Endothelial cell (in vitro differentiated cells): ENCODE measurements at places on chromosomes 6 and 20.

DNA sequence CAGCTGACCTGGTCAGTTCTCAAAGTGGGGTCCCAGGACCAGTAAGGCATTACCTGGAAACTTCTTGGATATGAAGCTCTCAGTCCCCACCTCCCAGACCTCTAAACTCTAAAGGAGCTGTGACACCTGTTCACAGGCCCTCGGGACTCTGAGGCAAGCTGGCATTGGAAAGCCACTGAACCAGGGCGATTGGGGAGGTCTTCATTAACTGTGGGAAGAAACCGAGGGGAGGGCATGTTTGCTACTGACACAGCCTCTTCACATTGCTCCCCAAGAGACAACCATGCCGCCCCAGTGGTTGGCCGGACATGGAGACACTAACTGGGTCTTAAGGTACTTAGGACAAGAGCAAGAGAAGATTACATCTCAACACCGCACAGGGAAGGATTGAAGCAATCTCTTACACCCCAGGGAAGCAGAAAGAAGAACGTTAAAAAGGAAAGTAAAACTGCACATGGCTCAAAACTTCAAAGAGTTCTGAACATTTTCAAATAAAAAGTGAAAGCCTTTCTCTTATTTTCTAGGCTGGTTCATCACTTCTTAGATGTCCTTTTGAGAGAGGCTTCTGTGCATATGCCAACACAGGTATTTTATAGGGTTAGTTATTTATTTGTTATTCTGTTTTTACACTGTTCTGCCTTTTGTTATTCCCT lies 210.0 kb upstream of the CST7 start:
- no peak for DNase-seq

DNA sequence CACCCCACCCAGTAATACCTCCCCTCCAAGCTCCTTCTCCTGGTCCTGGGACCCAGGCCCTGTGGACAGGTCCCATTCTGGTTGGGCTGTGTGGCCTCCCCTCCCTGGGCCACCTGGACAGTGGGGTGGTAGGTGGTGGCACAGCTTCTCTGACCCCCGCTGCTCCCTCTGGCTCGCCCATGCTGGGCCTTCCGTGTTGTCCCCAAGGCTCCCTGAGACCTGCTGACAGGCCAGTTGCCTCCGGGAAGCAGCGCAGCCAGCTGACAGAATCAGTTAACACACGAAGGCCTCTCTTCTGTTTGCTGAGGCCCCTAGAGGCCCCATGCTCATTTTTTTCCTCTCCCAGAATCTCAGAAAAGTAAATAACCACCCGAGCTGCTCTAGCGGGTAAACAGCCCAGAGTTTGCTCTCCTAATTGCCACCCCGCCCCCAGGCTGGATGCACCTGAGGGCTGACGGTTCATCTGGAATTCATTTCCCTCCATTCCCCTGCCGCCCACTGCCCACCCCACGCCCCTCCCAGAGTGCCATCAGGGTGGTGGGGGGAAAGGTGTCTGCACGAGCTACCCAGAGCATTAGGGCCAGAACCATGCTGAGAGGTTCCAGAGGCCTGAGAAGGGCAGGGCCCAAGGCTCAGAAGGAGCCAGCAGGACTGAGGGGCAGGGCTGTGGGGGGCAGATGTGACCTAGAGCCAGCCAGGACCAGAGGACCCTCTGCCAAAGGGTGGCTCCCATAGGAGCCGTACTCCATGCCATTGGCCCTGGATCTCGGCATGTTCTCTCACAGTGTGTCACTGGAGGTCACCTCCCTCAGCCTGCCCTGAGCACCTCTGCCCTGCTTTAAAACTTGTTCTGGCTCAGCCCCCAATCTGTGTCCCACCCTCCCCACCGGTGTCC lies 157.5 kb downstream of the GRM4 start:
- no peak for DNase-seq

- DNase-seq: no peak
Observed at GRCh38 chr6:108685970-108686369, 125.3 kb downstream of the FOXO3 start.

GRCh38 chr6:125445054-125445453 lies 143.3 kb upstream of the HDDC2 start:
- no peak for DNase-seq

DNA sequence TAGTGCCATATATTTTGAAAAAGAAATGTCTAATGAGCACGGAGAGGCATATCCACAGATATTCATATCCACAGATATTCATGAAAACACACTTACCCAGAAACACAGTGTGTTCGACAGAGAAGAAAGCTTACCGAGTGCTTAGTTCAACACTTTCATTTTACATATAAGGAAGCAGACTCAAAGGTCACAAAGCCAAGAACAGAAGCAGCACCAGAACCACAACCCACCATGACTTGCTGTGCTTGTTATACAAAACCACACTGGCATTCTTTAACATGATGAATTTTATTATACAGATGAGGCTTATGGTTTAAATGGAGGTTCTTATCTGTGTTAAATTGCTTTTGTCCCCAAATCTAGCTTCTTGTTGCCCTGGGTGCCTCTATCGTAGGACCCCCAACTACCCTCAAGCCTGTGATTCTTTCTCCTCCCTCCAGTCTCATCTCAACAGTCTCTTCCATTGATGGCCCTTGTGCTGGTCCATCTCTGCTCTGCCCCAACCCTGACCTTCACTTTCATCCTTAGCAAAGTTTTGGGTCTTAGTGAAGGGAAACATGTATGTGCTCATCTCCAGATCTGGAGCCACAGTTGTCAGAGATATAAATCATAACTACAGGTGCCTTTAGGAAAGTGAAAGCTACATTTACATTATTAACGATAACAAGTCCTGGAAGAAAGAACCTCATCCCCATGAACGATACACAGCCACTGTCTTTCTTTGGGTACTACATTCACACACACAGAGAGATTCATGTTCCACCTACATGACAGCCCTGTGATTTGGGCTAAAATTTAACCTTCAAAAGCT lies 40.0 kb downstream of the SF3B5 start:
- DNase-seq: no peak

DNA sequence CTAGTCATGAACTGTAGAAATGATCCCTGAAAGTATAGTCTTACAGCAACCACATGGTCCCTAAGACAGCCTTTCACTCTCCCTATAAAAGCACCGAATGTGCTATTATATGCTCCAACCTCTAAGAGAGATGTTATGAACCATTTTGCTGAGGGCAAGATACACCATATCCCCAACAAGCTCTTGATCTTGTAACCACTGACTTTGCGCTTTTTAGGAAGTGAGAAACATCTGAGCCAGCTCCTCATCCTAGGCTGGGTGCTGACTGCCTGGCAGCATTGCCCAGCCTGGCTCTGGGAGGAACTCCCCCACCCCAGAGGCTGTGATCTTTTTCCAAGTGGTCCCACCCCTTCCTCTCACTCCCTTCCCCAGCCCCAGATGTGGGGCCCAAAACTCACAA lies 3.1 kb upstream of the EMILIN3 start:
- DNase-seq: no peak

DNA sequence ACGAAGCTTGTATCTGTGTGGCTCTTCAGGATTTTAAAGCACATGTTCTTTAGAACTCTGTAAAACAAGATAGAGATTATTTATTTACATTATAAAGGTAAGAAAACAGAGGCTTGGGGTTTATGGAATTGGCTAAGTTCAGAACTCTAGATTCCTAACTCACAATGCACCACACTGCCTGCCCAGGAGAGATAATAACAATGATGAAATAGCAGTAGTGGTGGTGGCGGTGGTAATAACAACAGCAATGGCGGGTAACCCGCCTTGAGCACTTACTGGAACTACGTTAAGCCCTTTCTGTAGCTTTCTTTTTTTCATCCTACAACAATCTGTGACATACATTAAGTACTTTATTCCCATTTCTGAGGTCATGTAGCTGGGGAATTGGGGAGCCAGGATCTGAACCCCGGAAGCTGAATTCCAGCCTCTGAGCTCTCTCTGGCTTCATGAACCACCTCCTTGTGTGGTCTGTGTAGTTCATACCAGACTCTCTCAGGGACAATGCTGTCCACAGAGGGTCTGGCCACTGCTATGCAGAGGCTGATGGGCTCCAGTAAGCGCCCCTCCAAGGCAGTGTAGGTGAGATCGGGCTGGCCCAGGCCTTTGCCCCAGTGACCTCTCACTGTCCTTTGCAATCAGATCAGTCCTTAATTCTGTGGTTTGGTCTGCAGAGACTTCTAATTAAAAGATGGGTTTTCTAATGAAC lies 260.9 kb downstream of the SLC24A3 start:
- DNase-seq: no peak

DNA sequence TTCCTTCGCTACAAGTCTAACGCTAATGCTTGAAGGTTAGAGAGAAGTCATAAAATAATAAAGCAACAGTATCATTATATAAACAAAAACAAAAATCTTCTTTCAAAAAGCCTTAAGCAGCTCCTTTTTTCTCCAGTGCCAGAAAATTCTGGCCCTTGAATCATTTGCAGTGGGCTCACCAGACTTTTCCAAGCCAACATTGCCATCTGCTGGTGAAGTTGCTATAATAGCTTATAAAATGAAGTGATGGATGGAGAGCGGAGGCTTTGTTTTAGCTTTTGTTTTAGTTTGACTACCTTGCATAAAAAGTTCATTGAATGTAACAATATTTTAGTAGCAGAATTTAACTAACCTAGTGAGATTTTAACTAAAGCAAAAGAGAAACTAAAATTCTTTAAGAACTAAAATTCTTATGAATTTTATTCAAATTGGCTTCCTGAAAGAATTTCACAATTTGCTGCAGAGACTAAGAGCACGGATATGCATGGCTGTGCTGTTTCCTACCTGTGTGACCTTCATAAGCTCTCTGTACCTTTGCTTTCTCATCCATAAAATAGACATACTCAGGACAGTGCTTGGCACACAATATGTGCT lies 44.8 kb upstream of the SLC2A12 start:
- peak; percentile 71 for DNase-seq

DNA sequence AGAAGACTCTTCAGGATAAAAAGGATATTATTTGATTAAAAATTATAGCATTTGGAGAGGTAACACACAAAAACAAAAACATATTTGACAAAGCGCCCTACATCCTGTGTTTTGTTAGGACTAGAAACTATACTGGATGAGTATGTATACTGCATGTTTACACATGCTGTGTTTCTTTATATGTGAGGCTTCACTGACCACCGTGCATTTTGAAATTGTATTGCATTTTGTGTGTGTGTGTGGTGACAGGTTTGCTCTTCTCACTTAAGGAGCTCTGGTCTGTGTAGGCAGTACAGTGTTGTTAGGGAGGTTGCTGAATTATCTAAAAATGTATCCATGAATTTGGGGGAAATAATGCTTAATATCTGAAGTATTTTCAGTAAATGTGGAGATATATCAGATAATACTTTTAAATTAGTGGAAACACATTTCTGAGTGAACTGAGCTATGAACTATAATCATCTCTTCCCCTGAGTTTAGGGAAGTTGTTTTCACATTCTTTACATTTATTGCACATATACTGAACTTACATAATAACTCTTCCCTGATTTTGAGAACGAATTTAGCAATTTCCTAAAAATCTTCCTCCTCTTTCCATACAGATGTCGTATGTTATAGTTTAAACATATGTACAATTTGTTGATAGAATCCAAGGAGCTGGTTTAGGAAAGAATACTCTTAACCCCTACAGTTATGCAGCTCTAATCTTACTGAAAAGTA lies 43.3 kb downstream of the TMEM170B start:
- no peak for DNase-seq

DNA sequence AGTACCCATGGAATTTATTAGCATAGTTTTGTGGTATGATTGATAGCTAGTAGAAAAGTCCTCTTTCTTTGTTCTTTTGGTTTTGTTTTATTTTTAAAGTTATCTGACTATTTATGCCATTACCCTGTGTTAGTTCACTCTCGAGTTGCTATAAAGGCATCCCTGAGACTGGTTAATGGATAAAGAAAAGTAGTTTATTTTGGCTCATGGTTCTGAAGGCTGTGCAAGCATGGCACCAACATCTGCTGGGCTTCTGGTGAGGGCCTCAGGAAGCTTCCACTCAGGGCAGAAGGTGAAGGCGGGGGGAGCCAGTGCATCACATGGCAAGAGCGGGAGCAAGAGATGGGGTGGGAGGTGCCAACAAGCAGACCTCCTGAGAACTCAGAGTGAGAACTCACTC lies 166.5 kb downstream of the MTHFD1L start:
- DNase-seq: no peak

- no peak for DNase-seq
Observed at GRCh38 chr6:6332811-6333244, 12.4 kb upstream of the F13A1 start.

- no peak for DNase-seq
Observed at GRCh38 chr20:2468581-2469407, 1.8 kb downstream of the SNRPB start.

- DNase-seq: no peak
Observed at GRCh38 chr6:137711972-137712371, 155.1 kb upstream of the TNFAIP3 start.

- no peak for DNase-seq
Observed at GRCh38 chr6:54291146-54291545, 17.1 kb upstream of the TINAG start.

DNA sequence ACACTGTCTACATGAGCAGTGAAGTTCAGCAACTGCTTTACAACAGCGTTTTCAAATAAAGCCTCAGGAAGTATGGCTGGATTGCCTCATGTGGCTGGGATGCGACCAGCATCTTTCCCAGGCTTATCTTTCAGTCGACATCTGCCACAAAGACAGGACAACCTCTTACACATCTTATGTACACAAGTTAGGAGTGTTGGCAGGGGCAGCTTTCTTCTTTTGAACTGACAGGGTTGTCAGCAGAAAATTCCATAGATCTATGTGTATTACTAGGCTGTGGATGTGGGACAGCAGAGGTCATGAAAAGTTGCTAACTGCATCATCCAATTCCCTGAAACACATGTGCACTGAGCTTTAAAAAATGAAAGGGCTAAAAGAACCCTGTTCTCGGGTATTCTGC lies 48.1 kb downstream of the PLAGL1 start:
- no peak for DNase-seq

DNA sequence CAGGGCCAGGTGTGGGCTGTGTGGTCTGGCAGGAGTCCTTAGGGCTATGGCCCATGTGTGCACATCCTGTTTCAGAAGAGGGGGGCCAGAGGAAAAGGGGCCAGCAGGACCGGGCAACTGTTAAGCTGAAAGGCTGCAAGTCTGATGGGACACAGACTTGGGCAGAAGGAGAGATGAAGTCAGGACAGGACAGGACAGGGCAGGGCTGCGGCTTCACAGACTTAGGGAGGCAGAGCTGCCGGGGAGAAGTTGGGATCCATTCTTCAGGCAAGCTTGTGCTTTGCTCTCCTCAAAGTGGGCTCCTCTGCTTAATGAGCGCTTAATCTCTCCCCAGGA lies 28.7 kb downstream of the MOCS1 start:
- no peak for DNase-seq
